ENCODE measurements at places on chromosomes 1 and 21.

DNA sequence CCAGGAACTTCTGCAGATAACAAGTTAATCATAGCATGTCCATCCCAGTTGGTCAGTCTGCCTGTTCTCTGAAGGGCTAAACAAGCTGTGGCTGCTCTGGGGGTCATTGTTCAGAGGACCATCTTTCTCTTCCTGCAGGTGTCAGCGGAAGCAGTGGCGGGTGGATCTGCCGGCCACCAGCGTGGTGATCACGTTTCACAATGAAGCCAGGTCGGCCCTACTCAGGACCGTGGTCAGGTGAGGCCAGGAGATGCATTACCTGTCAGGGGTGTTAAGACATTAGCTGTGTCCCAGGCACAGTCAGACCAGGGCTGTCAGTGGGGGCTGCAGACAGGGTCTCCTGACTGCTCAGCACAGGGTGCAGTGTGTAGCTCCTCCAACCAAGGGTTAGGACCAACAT lies 168.8 kb downstream of the GALNT2 start:
- no peak for DNase-seq

GRCh38 chr21:38386967-38387366 lies 111.3 kb downstream of the ERG start:
- DNase-seq: no peak

DNA sequence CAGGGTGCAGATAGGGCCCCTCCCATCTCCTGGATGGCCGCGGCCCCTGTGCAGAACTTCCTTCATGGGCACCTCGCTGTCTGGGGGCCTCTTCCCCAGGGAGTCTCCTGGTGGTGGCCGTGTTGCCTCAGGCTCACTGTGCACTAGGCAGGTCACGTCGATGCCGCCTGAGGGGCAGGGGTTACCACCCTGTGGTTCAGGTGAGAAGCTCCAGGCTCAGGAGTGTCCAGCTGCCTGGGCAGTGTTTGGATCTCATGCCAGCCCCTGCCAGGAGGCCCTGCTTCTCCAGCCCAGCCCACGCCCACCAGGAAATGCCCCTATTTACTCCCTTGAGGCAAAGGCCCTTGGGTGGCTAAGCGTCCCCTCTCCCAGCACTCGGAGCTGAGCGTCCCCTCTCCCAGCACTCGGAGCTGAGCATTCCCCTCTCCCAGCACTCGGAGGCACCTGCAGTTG lies 2.1 kb downstream of the ITGB2 start:
- DNase-seq: no peak

DNA sequence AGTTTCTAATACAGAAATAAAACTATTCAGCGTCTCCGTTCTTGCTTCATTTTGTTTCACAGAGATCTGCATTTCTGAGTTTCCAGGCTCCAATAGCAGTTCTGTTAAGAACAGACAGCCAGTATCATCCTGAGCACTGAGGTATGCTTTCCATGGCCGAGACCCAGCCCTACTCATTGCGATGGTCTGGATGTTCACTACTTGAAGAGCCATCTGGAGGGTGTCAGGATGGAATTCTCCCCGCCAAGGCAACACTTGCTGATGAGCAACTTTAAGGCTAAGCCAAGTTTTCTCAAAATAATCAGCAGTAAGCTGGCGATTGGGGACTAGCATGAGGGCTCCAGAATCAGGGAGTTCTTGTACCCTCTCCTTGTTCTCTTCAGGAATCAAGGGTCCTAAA lies 7.7 kb upstream of the BCL2L15 start:
- no peak for DNase-seq

DNA sequence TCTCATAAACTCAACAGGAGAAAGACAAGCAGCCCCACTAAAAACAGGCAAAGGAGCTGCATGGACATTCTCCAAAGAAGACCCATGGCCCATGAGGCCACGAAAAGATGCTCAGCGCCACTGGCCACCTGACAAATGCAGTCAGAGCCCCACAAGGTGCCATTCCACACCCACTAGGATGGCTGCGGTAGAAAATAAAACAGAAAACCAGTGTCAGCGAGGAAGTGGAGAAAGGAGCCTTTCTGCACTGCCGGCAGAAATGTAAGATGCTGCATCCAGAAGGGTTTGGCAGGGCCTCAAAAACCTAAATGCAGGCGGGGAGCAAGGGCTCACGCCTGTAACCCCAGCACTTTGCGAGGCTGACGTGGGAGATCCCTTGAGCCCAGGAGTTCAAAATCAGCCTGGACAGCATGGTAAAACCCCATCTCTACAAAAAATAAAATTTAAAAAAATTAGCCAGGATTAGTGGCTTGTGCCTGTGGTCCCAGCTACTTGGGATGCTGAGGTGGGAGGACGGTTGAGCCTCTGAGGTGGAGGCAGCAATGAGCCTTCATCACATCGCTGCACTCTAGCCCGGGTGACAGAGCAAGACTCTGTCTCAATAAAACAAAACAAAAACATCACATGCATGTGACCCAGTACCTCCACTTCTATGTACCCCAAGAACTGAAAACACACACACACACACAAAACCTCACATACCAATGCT lies 4.2 kb downstream of the WNT9A start:
- DNase-seq: no peak

- no peak for DNase-seq
These were observed 4.5 kb upstream of the TRIM17 start for GRCh38 chr1:228420968-228421826.

DNA sequence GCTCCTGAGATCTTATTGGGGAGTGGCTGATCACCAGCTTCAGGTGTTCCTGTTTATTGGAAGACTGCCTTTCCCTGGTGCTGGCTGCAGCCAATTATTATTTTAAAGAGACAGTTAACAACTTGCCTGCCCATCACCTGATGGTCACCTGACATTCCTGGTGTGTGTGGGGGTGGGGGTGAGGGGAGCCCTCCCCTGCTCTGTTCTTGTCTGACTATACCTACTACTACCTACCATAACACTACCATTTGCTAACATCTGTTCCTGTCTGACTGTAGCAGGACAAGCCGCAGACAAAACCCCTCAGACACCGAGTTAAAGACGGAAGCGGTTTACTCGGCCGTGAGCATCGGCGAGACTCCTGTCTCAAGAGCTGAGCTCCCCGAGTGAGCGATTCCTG lies 54.9 kb upstream of the NBPF3 start:
- no peak for DNase-seq

DNA sequence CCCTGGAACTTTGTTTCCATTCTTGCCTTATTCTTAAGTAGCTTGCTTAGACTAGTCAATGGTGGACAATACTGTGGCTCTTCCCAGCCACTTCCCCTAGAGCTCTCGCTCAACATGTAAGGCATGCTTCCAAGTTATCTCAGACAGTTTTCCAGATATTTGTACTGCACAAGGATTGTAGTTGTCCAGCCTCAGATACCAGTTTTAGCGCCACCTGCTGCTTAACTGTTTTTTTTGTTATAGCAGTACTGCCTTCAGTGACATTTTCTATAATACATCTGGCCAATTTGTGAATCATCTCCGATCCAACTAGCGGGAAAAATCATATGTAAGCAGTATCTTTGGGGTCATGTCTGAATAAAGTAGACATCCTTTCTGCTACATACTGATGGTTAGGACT lies 346.7 kb upstream of the ADGRL4 start:
- DNase-seq: no peak

GRCh38 chr1:8813991-8814390 lies 3.4 kb downstream of the RERE start:
- DNase-seq: no peak

DNA sequence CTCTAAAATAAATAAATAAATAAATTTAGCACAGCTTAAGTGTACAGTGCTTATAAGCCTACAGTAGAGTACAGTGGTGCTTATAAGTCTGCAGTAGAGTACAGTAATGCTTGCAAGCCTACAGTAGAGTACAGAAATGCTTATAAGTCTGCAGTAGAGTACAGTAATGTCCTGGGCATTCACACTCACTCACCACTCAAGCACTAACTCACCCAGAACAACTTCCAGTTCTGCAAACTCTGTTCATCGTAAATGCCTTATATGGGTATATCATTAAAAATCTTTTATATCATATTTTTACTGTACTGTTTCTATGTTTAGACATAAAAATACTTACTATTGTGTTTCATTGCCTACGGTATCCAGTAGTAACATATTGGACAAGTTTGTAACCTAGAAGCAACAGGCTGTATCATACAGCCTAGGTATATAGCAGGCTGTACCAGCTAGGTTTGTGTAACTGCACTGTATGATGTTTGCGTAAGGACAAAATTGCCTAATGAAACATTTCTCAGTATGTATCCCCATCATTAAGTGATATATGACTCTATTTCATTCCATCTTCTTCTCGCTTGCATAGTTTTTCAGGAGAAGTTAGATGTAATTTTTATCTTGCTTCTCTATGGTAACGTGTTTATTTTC lies 14.0 kb upstream of the S100B start:
- no peak for DNase-seq

GRCh38 chr1:97806326-97806725 lies 114.5 kb downstream of the DPYD start:
- DNase-seq: no peak

Data from right hindlimb (tissue), 1 donor.